ENCODE measurements at places on chromosomes 2 and 18.
A peak's percentile ranks its signal among the peaks of the same experiment; 100 is the strongest.

GRCh38 chr2:148970385-148970784, 68.1 kb upstream of the LYPD6B start:
- DNase-seq: no peak

GRCh38 chr2:130337735-130338325, 4.9 kb upstream of the IMP4 start:
- peak; percentile 49 for DNase-seq

GRCh38 chr18:69996417-69996816, 48.7 kb upstream of the CD226 start:
- DNase-seq: no peak

GRCh38 chr2:125227843-125228392, 1202.8 kb downstream of the CNTNAP5 start:
- DNase-seq: no peak

- no peak for DNase-seq
These were observed 44.7 kb upstream of the KIDINS220 start for GRCh38 chr2:8882094-8882493.

DNA sequence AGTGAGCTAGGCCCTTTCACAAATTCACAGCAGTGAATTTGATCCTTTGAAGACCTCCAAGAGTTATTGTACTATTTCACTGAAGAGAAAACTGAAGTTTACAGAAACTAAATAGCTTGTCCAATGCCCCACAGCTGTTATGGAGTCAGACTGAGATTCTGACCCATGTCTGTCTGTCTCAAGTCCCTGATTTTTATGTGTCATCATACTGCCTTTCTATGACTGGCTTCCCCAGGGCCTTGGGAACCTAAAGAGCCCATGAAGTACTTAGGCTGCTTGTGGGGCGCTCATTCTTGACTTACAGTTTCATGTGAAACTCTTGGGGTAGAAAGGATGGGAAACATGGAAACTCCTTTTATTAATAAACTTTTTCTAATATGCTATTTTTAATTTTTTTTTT, 107.7 kb downstream of the ATL2 start:
- no peak for DNase-seq

DNA sequence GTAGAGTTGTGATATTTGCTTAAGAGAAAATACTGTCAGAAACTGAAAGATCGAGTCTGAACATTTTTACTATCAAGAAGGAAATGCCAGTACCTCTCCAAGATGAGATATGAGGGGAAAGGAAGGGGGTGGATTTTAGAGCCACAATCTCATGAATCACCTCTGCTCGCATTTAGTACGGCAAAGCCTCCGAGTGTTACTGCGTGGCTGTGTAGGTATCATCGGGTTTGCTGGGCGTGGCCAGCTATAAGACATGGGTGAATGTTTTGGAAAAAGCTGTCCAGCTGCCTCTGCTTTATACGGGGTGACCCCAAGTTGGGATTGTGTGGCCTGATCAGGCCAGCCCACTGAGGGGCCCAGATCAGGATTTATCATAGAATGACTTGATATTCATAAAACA, 826.4 kb downstream of the SOCS6 start:
- DNase-seq: no peak

All from skeletal muscle cell (primary cell).